Cortex of kidney (tissue), 1 donor: ENCODE measurements at places on chromosomes 13 and 19.

DNA sequence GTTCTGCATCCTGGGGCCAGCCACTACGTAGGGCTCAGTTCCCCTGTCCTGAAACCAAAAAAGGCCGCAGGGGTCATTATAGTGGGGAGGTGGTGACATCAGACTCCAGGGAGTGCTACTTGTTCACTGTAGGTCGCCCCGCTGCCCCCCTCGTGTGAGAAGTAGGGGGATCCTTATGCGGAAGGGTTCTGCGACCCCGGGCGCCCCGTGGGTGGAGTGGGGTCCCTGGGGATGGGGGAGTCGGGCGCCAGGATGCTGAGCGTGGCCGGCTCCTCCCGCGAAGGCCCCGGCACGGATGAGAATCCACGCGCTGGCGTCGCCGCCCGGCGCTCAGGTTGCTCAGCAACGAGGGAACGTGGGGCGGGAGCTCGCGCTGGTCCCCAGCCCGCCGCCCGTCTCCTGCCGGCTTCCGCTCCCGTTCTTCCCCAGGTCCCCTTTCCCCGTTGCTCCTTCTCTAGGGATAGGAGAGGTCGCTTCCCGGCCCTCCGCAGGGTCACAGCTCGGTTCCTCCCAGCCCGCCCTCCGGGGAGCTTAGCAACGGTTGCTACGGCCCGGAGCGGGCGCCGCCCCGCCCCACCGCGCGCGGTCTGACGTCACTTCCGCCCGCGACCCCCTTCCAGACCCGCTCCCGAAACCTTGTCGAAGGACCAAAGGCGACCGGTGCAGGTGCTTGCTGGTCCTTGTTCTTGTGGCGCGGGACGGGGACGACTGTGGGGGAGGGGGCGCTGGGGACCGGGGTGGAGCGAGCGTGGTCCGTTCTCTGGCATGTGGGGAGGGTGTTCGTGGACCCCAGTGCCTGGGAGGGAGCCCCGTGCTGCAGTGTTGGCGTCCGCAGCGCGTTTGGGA lies at the start of gene NAT14:
NAT14 (plus strand) TSS at position 596 of the 846 bp plus-strand sequence. CDS start 521 bp downstream, outside the sequence.
- DNase-seq = no peak

GRCh38 chr19:47020132-47020805 lies 632 bp downstream of the NPAS1 start:
- DNase-seq = no peak

GRCh38 chr13:87872813-87873212 lies 201.6 kb downstream of the SLITRK5 start:
- DNase-seq = no peak

- DNase-seq = no peak
Observed at GRCh38 chr13:86826232-86826631, 844.9 kb upstream of the SLITRK5 start.

DNA sequence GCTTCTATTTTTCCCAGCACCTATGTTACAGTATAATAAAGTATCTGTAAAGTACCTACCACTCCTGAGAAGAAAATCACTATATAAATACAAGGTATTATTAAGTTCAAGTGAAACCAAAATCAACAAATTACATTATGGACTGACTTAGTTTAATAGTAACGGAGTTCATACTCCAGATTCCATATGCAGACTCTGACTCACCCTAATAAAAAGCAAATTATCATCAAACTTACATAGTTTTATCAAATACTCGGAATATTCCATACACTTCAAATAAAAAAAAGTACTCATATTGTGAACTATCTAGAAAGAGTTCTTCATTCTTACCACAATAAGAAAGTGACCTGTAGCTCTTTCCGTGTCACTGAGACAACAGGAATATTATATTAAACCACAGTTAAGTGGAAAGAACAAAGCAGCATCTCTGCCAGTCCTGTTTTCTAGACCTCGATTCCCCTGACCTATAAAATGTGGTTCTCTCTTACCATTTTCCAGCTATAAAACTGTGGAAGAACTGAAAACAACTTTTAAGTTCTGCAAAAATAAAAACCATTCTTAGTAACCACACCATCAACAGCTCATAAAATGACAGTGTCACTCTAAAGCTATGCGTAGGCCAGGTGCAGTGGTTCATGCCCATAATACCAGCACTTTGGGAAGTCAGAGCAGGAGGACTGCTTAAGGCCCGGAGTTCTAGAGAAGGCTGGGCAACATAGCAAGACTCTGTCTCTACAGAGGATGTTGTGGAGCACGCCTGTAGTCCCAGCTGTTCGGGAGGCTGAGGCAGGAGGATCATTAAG lies 42.6 kb downstream of the USP12 start:
- DNase-seq = no peak

DNA sequence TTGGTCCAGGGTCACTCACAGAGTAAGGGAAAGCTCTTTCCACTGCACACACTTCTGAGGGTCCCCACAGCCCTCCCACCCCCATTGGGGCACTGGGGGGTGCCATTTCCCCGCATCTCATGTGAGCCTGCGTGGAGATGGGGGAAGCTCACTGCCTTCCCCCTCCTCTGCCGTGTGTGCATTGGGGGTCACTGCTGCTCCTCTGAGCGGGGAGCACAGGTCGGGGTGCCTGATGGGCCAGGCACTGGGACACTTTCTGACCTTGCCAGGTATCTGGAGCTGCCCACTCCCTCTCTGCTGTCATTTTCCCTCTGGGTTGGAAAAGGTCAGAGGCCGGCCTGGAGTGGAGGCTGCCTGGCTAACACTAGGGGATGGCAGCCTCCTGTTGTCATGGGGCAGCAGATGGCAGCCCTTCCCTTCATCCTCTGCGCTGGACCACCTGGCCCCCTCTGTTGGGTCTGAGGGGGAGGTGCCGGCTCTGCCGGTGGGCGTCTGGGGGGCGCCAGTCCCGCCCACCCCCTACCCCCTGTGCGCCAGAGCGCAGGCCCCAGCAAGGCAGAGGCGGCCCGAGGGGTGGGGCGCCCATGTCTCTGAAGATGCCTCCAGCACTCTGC lies 9.1 kb downstream of the SSBP4 start:
- no peak for DNase-seq

GRCh38 chr19:44447916-44448674 lies at the start of gene ZNF229:
TSS of gene ZNF229 (minus strand) at chr19:44448472. CDS start at chr19:44442847, 5,625 bp downstream.
- DNase-seq = no peak

GRCh38 chr19:33252418-33252962 lies 26.8 kb upstream of the SLC7A10 start:
- no peak for DNase-seq

DNA sequence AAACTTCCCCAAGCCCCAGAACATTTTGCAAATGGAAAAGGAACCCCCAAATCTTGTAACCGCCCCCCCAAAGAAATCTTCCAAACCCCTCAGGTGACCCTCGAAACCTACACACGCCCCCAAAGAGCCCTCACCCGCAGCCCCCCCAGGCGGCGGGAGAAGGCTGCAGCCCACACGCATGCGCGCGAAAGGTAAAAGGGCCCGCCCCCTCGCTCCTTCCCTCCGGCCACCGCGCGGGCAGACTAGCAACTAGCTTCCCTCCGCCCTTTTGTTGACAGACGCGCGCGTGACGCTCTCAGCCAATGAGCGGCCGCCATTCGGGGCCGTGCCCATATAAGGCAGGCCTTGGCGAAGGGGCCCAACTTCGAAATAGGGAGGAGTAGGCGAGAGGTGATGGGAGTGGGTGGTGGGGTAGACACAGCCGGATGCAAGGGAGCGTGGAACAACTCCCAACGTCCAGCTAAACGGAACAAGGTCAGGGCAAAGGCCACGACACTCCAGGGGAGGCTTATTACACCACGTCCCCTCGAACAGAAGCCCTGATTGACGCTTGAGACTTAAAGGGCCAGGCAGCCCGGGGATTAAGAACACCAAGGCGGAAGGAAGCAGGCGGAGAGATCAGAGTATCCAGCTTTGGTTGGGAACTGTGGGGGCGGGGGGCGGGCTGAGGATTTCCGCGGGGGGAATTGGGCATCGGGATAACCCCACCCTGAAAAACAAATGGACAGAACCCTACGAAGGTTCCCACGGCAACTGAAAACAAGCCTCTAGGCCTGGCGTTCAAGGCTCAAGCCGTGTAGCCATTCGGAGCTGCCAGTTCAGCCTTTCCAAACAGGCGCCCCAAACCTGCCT lies 13.3 kb downstream of the FBXO46 start:
- DNase-seq = peak; percentile 86

- DNase-seq = no peak
Observed at GRCh38 chr13:46562152-46562551, 9.2 kb downstream of the LRCH1 start.

DNA sequence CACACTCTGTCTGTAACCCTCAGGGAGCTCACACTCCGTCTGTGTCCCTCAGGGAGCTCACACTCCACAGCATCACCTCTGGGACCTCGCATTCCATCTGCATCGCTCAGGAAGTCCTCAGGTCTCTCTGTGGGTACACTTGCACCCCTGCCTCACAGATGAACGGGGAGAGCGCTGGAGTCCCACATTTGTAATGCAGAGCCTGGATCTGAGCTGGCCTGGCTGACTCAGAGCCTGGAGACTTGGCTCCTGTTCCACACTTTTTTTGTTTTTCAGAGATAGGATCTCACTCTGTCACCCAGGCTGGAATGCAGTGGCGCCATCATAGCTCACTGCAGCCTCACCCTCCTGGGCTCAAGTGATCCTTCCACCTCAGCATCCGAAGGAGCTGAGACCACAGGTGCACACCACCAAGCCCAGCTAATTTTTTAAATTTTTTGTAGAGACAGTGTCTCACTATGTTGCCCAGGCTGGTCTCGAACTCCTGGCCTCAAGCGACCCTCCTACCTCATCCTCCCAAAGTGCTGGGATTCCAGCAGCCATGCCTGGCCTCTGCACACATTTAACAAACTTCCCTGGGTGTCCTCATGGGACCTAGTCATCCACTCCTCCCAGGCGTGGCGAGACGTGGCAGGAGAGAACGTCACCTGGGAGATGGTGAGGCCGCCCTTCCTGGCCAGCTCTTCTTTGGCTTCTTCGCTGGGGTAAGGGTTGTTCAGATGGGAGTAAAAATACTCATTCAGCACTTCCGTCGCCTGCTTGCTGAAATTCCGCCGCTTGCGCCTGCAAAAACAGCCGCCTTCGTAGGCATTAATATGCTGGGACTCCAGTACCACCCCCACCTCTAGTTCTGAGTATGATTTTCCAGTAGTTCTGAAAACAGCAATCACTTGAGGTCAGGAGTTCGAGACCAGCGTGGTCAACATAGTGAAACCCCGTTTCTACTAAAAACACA lies 31.0 kb downstream of the CILP2 start:
- DNase-seq = no peak

- DNase-seq = no peak
Observed at GRCh38 chr13:103100830-103101229, 34.6 kb upstream of the SLC10A2 start.

GRCh38 chr13:112457081-112457480 lies 80.9 kb downstream of the SPACA7 start:
- DNase-seq = no peak

- no peak for DNase-seq
Observed at GRCh38 chr19:1248786-1249297, 459 bp downstream of the MIDN start.

- no peak for DNase-seq
Observed at GRCh38 chr13:50593207-50593606, 250.3 kb downstream of the DLEU7 start.

DNA sequence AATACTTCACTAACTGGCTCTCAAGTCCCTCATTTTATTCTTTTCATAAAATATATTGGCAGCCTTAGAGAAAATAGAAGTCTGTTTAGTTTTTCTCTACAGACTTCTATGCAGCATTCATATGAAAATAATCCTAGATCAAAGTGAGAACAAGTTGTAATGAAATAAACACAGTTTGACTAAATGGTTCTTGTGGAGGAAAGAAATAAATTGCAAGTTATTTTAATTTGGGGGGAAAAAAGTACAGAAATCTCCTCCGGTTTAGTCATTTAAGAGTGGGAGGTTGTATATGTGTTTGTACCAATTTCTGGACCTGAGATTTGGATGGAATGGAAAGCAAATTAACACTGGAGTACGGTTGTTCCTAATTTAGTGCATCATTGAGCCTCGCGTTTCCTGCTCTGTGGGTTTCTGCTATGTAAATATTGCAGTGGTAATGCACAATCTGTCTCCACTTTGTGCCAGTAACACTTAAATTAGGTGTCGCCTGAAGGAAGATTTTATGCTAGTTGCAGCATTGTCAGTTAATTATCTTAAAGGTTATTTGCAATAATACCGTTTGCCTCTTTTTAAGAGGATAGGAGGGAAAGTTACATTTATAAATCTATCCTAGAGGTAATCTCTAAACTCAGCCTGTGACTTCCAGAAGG lies 100.2 kb downstream of the ZIC5 start:
- DNase-seq = no peak

DNA sequence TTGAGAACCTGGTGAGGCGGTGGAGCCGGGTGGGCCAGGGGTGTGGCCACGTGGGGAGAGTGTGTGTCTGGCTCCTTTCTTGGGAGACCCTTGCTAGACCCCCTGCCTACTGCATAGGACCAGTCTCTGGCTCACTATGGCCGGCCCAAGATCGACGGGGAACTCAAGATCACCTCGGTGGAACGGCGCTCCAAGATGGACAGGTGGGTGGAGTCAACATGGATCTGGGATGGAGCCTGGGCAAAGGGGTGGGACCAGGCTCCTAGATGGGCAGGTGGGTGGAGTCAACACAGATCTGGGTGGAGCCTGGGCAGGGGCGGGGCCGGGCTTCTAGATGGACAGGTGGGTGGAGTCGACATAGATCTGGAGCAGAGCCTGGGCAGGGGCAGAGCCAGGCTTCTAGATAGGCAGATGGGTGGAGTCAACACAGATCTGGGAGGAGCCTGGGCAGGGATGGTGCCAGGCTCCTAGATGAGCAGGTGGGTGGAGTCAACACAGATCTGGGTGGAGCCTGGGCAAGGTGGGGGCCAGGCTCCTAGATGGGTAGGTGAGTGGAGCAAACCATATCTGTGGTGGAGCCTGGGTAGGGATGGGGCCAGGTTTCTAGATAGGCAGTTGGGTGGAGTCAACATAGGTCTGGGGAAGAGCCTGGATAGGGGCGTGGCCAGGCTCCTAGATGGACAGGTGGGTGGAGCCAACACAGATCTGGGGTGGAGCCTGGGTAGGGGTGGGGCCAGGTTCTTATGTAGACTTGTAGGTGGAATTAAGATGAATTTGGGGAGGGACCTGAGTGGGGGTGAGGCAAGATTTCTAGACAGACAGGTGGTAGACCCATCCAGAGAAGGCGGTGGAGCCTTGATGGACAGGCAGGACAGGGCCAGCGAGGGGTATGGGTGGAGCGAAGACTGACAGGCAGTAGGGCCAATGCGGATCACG lies 56.5 kb downstream of the VAV1 start:
- no peak for DNase-seq

GRCh38 chr19:33204136-33204973 lies 10.2 kb downstream of the LRP3 start:
- DNase-seq = no peak

DNA sequence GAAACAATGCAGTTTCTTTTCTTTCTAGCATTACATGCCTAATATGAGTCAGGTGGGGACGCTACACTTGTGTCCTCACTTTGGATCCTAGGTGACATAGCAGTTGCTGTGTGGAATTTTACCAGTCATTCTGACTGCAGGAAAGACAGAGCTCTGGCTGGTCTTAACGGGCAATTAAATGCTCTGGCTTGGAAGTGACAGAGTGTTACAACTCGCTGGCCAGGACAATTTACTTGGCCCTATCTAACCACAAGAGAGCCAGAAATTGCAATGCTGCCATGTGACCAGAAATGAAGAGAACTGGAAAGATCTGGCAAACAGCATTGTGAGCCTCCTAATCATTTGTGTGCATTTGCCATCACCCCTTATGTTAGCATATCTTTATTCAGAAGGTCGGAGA lies 351.1 kb downstream of the DCT start:
- no peak for DNase-seq

GRCh38 chr19:38031423-38031770 lies 124.4 kb downstream of the SIPA1L3 start:
- no peak for DNase-seq
